ENCODE measurements at places on chromosomes 6 and 20. TPM values are rescaled to one million over a fixed set of nuclear protein-coding genes. Genes with fewer than 3 reads are reported as not detected.

DNA sequence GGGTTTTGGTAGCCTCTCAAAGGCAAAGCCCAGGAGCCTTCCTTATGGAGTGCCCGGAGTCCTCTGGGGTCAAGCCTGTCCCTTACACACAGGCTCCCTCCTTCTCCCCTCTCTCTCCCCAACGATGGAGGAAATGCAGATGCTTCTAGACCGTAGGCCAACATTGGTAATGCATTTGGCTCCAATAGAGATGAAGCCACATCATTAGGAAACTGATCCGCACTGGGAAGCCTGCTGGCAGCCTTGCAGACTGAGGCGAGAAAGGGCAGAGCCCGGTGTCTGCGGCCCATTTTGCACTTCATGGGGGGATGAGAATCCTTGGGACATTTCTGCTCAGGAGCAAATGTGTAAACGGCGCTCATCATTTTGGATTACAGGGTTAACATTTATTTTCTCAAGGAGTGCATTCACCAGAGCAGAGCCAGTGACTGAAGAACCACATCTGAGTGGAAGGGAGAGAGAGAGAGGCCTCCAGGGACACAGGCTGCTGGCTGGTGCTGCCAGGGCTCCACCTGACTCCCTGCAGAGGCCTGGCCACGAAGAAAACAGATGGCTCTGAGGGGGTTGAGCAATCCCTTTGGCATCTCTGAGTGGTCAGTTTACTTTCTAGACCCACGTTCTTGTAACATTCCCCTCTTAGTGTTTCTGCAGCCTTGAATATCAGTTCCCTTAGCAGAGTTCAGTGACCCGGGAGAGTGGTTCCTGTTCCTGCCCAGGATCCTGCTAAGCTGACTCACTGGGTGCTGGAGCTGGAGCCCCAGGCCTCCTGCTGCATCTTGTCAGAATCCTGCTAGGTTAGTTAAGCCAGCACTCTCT is 4.4 kb upstream of the CST3 start:
- H3K4me1 ChIP-seq, result peaks cover under 1% of the 10 kb centered on the region
- H3K36me3 ChIP-seq, result no peaks in the 10 kb centered on the region
- H3K27me3 ChIP-seq, result peaks cover 3% of the 10 kb centered on the region
- H3K4me3 ChIP-seq, result no peak overlapping the region

DNA sequence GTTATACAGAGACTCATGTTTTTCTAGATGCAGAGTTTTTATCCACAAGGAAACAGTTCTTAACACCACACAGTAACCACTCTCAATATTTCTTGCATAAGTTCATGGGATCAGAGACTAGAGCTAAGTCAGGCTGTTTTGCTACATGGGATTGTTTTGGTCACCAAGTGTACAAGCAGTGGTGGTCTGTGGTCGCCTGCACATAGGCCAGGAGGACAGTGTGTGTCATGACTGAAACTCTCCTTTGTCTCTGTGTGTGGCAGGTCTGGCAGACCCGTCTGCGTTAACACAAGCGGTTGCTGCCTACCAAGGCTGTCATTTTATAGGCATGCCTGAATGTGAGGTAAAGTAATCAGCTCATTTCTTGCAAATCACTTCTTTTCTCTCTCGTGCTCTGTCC is 18.9 kb downstream of the WRNIP1 start:
- no peaks in the 10 kb centered on the region for H3K27me3 ChIP-seq
- no peak overlapping the region for H3K4me3 ChIP-seq
- H3K27ac ChIP-seq, result no peak overlapping the region
- H3K4me1 ChIP-seq, result peaks cover 11% of the 10 kb centered on the region
- no peak for DNase-seq

GRCh38 chr6:44456070-44456965 is 68.8 kb downstream of the CDC5L start:
- H3K4me1 ChIP-seq, result peaks cover 2% of the 10 kb centered on the region
- no peak overlapping the region for H3K27ac ChIP-seq
- no peak overlapping the region for H3K4me3 ChIP-seq
- H3K27me3 ChIP-seq, result no peaks in the 10 kb centered on the region
- DNase-seq, result peak; percentile 46

DNA sequence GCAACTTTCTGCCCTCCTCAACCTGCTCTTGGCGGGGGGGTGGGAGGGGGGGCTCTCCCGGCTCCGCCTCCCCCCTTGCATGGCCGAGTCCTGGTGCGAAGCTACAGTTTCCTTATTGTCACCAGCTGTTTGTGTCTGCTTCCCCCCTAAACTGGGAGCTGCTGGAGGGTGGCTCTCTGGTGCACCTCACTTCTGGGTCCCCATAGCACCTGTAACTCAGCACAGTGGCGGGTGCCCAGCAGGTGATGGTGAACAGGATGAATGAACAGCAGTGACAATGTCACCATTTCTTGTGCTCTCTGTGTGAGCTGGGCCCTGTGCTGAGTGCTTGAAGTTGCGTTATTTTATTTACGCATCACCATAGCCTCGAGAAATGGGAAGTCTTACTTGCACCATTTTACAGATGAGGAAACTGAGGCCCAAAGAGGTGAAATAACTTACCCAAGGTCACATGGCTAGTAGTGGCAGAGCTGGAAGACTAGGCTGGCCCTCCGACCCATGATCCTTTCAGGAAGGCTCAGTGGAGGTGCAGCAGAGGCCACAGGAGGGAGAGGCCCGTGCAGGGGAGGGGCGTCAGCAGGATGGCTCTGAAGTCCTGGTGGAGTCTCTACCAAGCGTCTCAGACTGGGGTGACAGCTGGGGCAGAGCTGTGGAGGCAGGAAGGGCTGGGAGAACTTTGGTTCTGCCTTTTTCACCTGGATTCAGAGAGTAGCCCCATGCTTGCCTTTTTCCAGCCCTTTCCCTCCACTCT is 41.8 kb downstream of the SRC start:
- H3K4me1 ChIP-seq, result peaks cover 4% of the 10 kb centered on the region
- H3K4me3 ChIP-seq, result no peak overlapping the region
- no peaks in the 10 kb centered on the region for H3K36me3 ChIP-seq

MYO6 gene
- 0.67 TPM for total RNA-seq

All from activated CD4-positive, alpha-beta T cell treated with anti-CD3 and anti-CD28 coated beads, Interleukin-2, amount 10 ng/mL, durations not matched to agents 7 days and 5 days (primary cell).